ENCODE measurements at places on chromosomes 5 and 9.

DNA sequence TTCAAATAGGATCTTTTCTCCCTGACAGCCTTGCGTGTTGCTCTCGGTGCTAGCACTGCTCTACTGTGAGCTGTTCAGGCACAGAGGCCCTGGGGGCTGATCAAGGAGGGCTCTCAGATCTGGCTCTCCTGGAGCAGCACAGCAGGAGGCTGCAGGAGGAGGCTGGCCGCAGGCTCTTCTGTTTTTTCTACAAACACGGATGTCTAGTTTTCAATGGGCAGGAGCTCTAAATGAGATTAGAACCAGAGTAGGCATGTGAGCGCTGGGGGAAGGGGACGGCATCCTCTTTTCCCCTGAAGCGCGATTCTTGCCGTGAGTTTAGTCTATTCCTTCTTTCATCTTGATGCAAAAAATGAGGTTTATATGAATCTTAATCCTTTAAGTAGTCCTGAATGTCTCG is 61.7 kb upstream of the IRX4 start:
- DNase-seq: no peak

- DNase-seq: no peak
Observed at GRCh38 chr9:74838351-74838750, 49.4 kb downstream of the TRPM6 start.

DNA sequence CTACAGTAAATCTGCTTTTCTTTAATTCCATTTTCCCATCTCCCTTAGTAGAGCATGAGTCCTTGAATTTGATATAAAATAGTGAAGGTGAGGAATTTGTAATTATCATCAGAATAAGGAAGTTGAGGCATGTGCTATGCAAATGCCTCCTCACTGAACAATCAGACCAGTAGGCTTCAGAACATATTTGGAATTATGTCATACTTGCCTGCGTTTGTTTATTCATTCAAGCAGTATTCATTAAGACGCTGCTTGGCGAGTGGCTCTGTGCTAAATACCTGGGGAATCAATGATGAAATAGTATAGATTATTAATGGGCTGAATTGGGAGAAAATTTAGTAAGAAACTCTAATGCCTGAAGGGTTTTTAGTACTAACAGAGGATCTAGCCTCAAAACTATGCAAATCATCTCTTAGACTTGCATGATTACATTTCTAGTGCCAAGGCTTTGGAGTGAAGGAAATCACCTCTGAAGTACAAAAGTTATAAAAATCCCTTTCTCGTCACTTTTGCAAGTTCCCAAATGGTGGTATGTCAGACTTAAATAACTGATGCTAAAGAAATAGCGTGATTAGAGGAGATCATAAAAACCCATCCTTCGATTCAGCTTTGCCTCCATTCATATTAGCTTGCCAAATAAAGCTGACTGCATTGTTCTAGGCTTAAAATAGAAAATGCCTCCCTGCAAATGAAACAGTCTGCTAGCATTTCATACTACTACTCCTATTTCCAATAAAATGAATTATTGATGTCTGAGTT is 141.7 kb downstream of the PCSK5 start:
- DNase-seq: no peak

DNA sequence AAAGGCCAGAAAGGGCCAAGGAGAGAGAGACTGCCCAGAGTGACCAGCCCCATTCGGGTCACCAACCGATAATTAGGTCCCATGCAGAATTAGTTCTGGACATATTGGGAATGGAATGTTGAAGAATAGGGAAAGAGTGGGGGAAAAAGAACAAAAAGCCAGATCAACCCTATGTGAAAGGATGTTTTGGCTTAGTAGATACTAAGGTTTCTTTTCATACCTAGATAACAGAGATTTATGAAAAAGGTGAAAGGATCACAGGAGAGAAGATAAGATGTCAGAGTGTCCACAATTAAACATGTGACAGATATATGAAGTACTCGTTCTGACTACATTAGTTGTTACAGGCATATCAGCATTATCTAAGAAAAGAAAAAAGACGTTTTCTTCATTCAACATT is 52.1 kb downstream of the MARCHF3 start:
- DNase-seq: no peak

- DNase-seq: no peak
Observed at GRCh38 chr9:136175616-136176197, 29.2 kb downstream of the LHX3 start.

- DNase-seq: no peak
Observed at GRCh38 chr9:35960039-35960655, 2.2 kb upstream of the OR2S2 start.

DNA sequence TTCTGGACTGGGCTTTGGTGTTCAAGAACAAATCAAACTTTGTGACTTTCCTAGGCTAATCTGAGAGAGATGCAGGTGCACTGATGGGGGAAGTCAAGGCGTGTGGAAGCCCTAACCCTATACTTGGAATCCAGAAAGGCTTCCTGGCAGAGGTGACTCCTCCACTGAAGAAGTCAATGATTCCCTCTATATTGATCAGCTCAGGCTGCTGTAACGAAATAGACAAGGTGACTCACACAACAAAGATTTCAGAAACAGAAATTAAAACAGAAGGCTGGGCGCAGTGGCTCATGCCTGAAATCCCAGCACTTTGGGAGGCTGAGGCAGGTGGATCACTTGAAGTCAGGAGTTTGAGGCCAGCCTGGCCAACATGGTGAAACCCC is 69.6 kb upstream of the GGTA1 start:
- no peak for DNase-seq

DNA sequence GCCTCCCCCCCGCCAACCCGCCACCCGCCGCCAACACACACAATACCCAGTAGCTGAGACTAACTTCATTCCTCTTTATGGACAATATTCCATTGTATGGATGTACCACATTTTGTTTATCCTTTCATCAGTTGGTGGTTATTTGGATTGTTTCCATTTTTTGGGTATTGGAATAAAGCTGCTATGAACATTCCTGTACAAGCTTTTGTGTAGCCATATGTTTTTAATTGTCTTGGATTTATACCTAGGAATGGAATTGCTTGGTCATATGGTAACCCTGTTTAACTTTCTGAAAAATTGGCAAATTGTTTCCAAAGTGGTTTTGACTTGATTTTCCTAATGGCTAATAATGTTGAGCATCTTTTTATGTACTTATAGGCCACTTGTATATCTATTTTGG is 4.9 kb upstream of the UBTD2 start:
- DNase-seq: no peak

- no peak for DNase-seq
Observed at GRCh38 chr5:101278917-101279316, 375.8 kb upstream of the ST8SIA4 start.

DNA sequence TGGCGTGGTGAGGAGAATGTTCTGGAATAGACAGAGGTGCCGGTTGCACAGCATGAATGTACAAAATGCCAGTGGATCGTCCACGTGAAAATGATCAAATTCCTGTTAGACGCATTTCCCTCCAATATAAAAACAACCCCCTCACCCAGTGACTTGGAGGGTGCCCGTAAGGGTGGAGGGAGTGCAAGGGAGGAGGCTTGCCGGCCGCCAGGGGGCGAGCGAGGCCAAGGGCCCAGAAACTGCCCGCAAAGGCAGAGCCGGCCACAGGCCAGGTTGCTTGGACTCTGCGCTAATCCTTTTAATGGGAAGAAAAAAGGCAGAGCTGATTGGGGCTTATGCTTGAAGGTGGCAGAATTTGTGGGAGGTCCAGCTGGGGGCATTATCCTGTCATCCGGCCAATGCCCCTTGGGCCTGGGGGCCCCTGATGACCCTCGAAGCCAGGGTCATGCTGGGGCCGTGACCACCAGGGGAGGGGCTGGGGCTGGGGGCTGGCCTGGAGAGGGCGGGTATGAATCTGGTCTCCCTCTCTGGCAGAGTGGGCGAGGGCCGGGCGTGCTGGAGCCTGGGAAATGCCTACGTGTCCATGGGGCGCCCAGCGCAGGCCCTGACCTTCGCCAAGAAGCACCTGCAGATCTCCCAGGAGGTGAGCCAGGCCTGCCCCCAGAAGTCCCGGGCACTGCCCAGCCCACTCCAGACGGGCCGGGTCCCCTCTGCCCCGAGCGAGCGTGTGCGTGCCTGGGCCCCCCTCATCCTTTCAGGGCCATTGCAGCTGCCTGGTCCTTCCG is 12.0 kb downstream of the GPSM1 start:
- peak; percentile 32 for DNase-seq

GRCh38 chr9:70111641-70112236 is 68.1 kb downstream of the MAMDC2 start:
- no peak for DNase-seq
